ENCODE measurements at places on chromosomes 5 and 9.

DNA sequence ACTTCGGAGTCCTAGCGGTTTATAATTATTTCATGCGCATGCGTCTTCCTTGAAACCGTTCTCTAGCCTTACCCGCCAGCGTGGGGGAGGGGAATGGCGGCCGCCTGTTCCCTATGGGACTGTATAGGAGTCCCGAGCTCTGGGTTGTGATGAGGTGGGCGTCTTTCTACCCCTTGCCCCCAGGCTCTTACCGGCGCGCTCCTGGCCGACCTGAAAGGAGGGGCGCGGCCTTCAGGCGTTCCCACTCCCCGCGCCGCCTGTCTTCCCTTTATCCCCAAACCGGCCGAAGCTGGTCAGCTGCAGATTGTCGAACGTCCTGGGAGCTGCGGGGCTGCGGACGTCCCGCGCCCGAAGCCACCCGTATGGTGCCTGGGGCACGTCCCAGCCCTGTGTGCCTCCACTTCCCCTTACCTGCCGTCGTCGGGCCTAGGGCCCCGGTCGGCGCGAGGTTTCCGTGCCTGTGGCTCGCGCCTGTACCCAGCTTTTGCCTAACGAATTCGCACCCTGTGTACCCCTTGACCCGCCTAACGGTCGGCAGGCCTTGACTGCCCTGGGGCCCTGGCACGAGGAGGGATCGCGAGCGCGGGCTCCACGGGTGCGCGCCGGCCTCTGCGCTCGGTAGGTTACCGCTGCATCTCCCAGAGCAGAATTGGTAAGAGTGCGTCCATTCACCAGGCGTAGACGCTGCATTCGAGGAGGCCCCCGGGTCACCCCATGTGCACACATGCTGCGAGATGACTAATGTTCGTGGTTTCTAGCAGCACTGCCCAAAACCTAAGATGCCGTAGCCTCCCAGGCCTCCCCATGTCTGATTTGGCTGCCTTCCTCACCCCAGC lies 653 bp upstream of the HNRNPH1 start:
- peak; percentile 56 for DNase-seq

DNA sequence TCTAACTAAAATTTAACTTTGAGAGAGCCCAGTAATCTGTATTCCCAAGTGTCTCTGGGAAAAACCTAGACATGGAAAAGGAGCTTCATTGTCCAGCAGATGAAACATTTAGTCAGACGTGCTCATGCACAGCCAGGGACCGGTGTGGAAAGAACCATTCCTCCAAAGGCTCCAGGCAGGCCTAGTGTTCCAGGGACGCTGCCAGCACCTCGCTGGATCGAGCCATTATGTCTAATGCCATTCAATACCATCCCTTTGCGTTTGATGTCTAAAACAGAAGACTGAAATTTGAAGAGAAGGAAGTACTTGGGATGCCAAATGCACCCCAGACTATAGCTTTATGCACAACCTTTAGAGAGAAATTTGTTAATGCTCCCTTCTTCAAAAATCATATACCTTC lies 1.4 kb upstream of the CHSY3 start:
- DNase-seq = no peak

DNA sequence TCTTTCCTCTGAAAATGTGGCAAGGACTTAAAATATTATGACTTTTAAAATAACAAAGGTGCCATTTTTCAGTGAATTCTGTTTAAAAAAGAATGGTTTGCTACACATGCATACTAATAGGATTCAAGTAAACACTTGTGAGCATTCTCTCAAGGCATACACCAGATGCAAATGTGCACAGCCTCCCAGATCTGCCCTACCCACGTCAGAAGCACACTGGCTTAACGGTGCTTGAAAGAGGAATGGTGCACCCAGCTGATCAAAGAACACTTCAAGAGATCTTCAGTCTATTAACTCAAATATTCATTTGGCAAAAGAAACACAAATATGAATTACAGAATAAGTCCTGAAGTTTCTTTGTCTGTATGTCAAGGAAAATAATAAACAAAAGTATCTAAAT lies 15.8 kb downstream of the GABRB2 start:
- no peak for DNase-seq

DNA sequence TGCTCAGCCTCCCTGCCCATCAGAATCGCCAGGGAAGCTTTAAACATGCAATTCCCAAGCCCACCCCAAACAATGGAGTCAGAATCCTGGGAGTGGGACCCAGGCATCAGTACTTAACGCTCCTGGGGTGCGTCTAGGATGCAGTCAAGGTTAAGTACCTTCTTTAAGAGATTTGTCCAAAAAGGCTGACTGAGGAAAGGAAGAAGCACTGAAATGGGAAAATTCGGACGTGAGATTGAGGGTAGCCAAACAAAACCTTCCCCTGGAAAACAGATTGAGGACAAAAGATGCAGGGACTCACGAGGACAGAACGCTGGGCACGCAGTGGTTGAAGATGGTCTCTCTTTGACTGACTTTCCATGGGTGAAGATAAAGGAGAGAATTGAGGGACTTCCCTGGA lies 143.5 kb downstream of the MTX3 start:
- DNase-seq = no peak
